HepG2 (cell line): ENCODE measurements at places on chromosomes 7 and 10. TPM values are rescaled to one million over a fixed set of nuclear protein-coding genes. Genes with fewer than 3 reads are reported as not detected.

TUBB8 gene
- total RNA-seq, result 0.24 and 0.31 TPM in 2 replicates

CARD11 gene
- not detected in 2 replicates for total RNA-seq

FOXI2 gene
- not detected in 2 replicates for total RNA-seq

RAMP3 gene
- total RNA-seq, result not detected in 2 replicates

HOXA4 gene
- total RNA-seq, result 1.8 and 2.4 TPM in 2 replicates

CREB5 gene
- 0.38 and 0.45 TPM in 2 replicates for total RNA-seq

CPVL gene
- 30.7 and 59.2 TPM in 2 replicates for total RNA-seq

SPAG6 gene
- not detected in 2 replicates for total RNA-seq

PURB gene
- total RNA-seq, result 4.3 and 10.1 TPM in 2 replicates

PTF1A gene
- total RNA-seq, result not detected in 2 replicates

SSC4D gene
- total RNA-seq, result 32.3 and 63.8 TPM in 2 replicates

KIAA1549 gene
- 1.8 TPM in 2 replicates for total RNA-seq

LOXL4 gene
- 3.8 and 8.8 TPM in 2 replicates for total RNA-seq

NKX1-2 gene
- not detected in 2 replicates for total RNA-seq

AOC1 gene
- not detected in 2 replicates for total RNA-seq

GPR26 gene
- total RNA-seq, result not detected in 2 replicates

DNA sequence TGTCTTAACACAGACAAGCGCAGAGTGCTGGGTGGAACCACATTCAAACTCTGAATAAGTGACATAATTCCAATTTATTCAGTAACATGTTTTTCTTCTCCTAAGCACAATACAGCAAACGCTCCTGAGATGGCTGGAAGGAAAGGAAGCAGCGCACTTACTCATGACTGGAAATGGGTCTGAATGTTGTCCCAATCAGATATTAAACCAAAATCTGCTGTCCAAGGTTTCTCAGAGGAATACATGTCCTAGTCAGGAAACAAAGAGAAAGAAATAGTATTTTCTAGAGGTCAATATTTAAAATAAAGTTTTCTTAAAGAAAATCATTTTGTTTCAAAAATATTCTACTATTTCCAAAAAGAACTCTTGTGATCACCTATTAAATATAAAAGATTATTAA, 14.0 kb downstream of the USP6NL start:
- no peak for DNase-seq

- peak; percentile 48 for DNase-seq
Observed at GRCh38 chr10:112803961-112804401, 146.1 kb upstream of the TCF7L2 start.

DNA sequence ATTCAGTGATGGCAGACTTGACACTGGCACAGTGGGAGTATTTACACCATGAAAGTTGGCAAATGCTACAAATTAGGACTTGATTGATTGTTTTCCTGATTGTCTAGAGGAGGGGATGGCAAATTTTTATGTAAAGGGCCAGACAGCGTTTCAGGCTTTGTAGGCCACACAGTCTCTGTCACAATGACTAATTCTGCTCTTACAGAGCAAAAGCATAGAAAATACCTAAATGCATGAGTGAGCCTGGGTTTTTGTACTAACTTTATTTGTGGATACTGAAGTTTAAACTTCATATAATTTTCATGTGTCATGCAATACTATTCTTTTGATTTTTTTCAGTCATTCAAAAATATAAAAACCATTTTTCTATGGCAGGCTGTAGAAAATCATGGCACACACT, 9.0 kb upstream of the ARMS2 start:
- DNase-seq, result no peak

GRCh38 chr10:112898540-112899390, 51.3 kb upstream of the TCF7L2 start:
- DNase-seq, result peak; percentile 90

DNA sequence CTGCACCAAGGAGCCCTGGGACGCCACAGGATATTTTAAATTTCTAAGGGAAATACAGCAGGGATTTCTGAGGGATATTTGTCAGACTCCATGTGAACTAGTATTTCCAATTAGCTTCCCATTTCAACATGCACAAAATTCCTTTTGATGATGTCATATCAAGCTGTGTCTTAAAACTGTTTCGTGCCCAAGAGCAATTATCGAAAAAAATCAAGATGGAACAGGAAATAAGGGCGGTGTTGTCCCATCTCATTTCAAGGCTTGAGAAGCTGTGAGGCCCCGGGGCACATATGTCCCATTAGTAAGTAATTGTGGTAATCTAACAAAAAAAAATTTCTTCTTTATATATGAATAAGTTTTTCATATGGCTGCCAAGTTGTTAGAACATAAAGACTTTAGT, 47.4 kb downstream of the PPP1R17 start:
- DNase-seq, result no peak

- no peak for DNase-seq
Observed at GRCh38 chr7:105808703-105809590, 67.5 kb downstream of the ATXN7L1 start.

- no peak for DNase-seq
Observed at GRCh38 chr7:156184164-156184563, 371.9 kb upstream of the SHH start.

GRCh38 chr7:11726001-11726793, 105.8 kb downstream of the THSD7A start:
- DNase-seq, result no peak

- DNase-seq, result no peak
Observed at GRCh38 chr10:4121502-4122380, 336.7 kb upstream of the KLF6 start.

DNA sequence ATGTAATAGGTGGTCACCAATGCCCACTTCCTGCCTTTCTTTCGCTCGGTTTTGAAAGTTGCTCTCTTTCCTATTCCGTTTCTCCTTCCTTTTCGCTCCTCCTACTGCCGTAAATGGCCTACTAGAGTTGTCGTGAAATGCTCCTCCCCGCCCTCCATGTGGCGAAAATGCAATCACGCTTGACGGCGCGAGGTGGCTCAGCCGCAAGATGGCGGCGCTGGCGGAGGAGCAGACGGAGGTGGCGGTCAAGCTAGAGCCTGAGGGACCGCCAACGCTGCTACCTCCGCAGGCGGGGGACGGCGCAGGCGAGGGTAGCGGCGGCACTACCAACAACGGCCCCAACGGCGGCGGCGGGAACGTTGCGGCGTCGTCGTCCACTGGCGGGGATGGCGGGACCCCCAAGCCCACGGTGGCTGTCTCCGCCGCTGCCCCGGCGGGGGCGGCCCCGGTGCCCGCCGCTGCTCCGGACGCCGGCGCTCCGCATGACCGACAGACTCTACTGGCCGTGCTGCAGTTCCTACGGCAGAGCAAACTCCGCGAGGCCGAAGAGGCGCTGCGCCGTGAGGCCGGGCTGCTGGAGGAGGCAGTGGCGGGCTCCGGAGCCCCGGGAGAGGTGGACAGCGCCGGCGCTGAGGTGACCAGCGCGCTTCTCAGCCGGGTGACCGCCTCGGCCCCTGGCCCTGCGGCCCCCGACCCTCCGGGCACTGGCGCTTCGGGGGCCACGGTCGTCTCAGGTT, at the start of gene TAF5:
TSS of gene TAF5 (plus strand) at position 195 of the 737 bp plus-strand sequence. CDS start at position 209, 14 bp downstream.
- DNase-seq, result peak; percentile 94

DNA sequence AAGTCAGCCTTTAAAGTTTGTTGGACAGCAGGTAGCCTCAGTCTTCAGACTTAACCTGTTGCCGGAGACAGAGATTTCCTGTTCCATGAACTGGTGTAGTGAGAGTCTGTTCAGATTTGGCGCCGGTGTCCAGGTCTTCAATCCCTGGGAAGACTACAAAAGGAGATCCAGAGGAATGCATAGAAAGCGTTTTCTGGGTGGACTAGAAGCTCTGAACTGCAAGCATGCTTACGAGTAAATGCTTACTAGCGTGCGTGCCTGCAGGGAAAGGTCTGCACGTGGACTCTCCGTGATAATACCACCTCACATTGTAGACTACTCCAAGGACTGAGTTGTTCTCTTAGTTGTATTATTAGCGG, 878 bp downstream of the GLRX3 start:
- DNase-seq, result peak; percentile 29

DNA sequence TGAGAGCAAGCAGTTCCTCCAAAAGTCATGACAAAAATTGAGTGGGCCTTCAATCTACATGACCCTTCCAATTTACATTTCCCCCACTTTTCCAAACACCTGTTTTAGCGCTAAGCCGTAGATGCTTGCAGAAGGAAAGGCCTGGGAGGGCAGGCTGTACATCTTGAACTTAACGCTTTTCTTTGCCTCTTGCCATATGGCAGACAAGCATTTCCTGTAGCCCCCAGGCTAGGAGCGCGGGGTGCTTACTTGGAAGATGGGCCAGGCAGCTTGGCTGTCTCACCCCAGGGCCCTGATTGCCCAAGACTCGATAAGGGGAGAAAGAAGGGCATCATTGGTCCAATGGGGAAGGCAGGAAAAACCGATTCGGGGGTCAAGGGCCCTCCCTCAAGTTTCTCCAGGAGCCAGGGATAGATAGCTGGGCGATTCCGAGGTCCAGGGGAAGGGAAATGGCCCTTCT, 1.8 kb downstream of the HOXA10 start:
- DNase-seq, result no peak

GRCh38 chr10:78170026-78170475, 136.4 kb downstream of the RPS24 start:
- no peak for DNase-seq

GRCh38 chr7:94374721-94375566, 19.8 kb upstream of the COL1A2 start:
- no peak for DNase-seq

GRCh38 chr7:94303695-94304094, 91.0 kb upstream of the COL1A2 start:
- DNase-seq, result no peak

GRCh38 chr7:50315739-50316671, 11.5 kb downstream of the IKZF1 start:
- no peak for DNase-seq

DNA sequence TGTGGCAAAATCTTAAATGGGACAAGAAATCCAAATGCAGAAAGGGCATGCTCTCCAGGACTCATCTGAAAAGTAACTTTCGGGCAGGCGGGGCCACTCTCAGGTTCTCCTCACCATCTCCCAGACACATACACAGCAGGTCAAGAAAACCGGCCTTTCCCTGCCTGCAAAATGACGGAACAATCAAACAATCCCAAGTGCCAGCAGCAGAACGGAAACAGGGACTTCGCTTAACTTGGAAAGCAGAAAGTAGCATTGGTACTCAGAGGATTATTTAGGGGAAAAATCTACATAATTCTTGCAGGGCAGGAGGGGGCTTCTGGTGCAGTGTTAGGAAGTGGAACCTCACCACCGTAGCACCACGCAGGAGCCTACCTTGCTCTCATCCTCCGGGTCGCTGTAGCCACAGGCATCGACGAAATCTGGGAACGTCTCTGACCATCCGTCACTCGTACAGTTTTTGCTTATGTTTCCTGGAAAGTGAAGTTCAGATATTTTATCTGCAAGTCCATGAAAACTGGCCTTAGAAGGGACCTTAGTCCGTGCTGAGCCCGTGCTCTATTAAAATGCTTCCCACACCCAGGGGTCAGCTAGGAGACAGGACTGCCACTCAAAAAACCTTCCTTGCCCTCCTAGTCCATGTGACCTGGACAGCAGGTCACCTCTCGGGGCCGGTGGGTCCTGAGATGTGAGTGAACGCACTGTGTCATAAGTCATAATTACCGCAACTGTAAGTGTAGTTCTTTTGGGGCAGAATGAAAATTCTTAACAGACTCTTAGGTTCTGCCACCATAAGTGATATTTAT, 41.1 kb downstream of the VIPR2 start:
- no peak for DNase-seq

DNA sequence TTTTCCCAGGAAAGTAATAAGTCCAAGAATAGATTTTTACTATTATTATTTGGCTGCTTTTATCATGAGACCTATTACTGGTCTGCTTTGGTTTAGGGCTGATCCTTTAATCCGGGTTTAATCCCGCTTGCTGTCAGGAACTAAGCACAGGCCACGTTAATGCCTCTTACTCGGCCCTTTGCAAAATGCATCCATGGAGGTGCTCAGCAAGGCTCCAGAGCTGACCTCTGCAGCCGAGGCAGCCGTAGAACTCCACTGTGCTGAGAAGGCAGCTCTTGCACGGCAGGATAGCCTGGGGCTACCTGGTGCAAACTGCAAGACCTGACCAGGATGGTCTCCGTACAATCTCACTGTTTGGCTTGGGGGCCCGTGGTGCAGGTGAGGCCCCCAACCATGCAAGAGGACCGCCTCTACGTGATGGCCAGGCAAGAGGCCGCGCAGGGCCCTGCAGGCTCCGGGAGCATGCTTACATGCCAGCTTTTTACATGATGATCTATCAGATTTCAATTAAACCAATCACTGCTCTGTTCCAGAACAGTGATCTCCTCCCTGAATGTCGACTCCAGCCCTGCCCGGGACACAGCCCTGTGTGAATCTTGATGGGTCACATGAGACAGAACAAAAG, 10.4 kb upstream of the CALML3 start:
- no peak for DNase-seq

GRCh38 chr7:51521054-51521453, 204.4 kb upstream of the COBL start:
- DNase-seq, result no peak

DNA sequence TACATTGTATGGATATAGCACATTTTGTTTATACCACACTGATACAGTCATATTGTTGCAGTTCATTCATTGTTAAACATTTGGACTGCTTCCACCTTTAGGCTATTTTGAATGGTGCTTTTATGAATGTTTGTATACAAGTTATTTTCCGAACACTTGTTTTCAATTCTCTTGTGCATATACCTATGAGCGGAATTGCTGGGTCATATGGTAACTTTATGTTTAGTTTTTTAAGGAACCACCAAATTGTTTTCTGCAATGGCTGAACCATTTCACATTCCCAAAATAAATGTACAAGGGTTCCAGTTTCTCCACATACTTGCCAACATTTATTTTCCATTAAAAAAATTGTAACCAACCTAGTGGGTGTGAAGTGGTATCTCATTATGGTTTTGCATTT, 4.0 kb upstream of the EXOC4 start:
- DNase-seq, result no peak

DNA sequence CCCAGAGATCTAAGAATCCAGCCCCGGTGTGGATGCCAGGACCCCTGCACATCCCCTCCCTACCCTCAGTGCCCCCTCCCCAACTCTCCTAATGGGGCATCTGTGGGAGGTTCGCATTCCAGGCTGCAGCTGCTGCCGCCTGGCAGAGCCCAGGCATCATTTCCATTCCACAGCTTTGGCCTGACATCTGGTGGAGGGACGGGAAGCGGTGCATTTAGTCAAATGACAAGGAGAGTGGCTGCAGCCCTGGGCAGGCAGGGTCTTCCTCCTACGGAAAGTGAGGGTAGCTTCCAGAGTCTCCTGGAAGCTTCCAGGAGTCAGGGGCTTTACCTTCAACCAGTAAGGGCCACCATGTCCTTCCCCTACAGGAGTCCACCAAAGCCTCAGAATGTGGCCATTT, 30.8 kb downstream of the PRLHR start:
- no peak for DNase-seq

DNA sequence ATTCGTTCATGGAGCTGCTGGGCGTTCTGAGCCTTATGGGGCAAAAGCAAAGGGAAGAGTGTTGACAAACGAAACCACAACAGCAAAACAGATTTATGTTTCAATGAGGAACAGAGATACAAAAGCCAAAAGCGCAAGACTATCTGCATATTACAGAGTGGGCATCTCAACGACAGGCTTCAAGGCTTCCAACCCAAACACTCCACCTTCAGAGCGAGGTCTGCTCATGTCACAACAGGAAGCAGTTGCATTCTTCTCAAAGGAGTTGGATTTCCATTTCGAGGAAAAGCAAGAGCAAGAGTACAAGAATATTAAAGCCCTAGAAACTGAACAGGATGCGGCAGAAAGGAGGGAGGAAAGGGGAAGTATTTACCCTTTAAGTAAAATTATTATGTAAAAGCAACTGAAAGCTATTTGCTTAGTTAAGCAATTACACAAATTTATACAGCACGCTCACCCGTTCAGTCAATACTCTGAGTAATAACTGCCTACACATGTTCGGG, 189.3 kb downstream of the ELMO1 start:
- no peak for DNase-seq
